ENCODE measurements at places on chromosomes 6 and 20.
A peak's percentile ranks its signal among the peaks of the same experiment; 100 is the strongest.

DNA sequence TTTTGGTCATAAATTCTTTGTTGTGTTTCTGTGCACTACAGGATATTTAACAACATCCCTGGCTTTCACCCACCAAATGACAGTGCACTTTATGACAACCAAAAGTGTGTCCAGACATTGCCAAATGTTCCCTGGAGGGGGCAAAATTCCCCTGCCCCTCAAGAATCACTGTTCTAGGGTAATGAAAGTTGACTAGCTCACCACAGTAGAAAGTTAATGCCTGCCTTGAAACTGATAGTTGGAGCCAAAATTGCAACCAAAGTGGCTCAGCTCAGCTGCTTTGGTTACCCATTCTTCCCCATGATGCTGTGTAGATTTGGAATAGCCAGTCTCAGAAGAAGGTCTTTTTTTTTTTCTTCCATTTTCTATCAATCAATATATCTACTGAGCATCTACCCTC is 150.6 kb downstream of the RALGAPA2 start:
- DNase-seq: no peak

GRCh38 chr6:12048609-12049008 is 36.5 kb downstream of the HIVEP1 start:
- no peak for DNase-seq

DNA sequence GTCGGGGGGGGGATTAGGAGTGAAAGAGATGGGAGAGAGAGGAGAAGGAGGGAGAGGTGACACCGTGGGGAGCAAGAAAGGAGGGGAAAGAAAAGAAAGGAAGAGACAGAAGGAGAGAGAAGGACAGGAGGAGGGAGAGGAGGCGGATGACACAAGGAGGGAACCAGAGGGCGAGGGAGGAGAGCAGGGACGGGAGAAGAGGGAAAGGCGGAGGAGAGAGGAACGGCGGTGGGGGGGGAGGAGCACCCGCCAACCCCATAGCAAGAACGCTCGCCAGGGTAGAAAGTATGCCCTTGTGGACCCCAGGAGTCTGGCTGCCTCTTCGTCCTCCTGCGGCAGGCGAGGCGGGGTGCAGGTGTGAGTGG is 4.5 kb upstream of the INSM1 start:
- no peak for DNase-seq

DNA sequence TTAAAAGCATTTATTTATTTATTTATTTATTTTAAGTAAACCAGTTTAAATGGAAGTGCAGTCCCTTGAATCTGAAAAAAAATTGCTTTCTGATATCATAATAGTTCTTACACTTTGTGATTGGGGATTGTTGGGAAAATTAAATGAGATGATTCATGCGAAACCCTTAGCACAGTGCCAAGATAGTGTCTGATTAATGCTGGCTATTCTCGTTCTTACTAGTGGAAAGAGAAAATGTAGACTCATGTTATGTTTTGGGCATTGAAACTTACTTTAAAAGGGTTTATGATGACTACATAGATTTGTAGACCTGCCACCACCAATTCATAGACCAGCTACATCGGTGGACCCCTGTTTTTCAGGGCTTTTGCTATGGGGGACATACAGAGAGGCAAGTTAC is 229.2 kb upstream of the ZFP64 start:
- no peak for DNase-seq

DNA sequence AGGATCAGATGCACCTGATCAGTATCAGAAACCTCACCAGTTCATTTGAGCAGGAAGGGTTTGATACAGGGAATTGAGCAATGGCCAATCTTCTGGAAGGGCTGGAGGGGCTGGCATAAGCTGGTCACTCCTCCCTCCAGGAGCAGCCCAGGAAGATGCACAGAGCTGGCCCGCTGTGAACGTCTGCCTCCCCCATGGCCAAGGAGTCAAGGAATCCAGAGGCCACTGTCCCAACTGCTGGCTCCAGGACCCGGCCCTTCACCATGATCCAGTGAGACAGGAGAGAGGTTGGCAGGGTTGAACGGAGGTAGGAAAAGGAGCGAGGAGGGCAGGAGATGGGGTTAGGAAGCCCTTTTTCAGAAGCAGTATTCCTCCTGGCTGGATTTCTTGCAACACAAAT is 113.9 kb upstream of the CST7 start:
- DNase-seq: no peak

DNA sequence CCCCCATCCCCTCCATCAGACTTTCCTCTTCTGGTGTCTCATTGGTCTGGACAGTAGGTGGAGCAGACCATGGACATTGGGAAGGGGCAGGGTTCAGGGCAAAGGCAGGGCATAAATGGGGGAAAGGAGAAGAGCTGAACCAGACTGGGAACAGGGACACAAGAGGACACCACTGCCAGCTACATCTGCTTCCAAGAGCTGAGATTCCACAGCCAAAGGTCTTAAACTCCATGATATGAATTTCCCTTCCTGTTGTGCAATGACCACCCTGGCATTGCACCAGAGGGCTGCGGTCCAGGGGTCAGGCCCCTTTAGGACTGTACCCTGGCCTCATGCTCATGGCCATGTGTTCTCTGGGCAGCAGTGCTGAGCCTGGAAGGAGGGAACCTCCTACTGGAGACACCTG is 137.9 kb downstream of the MAFB start:
- no peak for DNase-seq

- no peak for DNase-seq
Measured at GRCh38 chr6:20333721-20334269, 67.9 kb upstream of the E2F3 start.

DNA sequence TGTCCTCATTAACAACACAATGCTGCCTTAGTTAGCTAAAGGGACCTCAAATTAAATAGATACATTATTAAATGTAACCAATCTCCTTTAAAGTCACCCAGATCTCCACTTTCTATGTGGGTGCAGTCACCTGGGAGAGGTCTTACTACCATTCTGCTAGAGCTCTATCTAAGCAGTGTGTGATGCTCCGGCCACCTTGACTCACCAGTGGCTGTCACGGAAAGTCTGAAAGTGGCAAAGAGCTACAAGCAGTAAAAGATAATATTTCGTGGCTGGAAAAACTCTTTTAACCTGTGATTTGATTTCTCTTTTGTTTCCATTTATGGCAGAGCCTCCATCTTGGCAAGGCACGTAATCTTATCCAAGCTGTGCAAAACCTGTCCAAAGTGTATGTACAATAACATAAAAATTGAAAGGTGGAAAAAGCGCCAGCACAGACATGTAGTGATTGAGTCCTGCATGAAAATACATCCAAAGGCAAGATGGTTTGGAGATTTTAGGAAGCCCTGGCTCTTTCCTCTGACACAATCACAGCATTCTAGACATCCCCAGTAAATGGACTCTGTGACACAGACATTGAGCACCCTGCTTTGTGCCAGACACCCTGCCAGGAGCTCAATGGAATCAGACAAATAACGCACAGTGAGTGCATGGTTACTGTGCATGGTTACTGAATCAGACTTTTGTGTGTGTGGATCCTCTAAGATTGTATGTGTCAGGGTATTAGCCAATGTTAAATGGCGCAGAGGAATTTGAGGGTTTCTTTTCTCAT is 116.6 kb downstream of the ADAT2 start:
- DNase-seq: no peak

GRCh38 chr20:57950764-57951485 is 241.1 kb upstream of the PMEPA1 start:
- DNase-seq: no peak

- no peak for DNase-seq
Measured at GRCh38 chr20:16712511-16712947, 17.3 kb upstream of the SNRPB2 start.

DNA sequence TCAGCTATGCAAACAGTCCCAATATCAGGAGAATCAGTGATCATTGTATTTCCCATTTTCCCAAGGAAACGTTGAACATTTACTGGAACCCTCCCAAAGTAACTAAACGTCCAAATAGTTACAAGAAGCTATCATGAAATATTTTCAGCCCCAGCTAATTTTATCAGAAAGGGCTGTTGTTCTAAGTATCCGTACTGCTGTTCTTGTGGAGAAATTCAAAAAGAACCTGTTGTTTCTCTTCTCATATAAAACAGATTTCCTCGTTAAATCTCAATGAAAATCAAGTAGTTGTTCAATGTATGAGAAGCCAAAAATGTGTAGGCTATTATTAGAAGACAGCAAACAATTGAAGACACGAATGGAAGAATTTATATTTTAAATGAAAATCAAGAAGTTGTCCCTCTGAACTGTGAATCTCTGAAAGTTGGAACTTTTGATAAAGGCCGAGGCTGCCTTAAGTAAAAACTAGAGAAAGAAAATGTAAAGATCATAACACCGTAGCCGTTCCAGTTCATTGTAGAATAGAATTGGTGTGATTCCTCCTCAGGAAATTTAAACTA is 107.7 kb downstream of the HFE start:
- no peak for DNase-seq

DNA sequence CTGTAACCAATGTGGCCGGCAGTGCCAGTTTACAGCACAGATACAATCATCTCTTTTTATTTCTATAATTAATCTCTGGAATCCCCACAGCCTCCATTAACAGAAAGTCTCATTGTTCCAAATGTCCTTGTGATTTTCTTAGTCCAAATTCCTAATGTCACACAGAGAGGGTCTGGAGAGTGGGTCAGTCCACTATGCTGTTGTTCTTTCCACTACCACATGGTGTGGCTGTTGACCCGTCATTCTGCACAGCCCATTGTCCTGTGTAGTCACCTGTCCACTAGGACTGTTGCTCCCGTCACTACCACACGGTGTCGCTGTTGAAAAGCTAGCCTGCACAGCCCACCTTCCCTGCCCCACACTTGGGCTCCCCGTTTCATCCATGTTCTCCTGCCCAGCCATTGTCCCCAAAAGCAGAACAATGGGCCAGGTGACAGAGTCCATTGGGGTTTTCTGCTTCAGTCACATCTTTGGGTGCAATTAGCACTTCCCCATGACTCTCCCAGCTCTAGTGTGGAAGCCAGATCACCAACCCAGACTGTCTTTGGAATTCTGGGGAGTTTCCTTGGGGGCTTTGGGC is 8.6 kb upstream of the LBP start:
- peak; percentile 93 for DNase-seq

- DNase-seq: peak; percentile 38
Measured at GRCh38 chr6:17454316-17455005, 61.1 kb downstream of the CAP2 start.

GRCh38 chr6:47687432-47687831 is 10.9 kb upstream of the ADGRF4 start:
- DNase-seq: no peak

Data from NT2/D1 (cell line).